HepG2 (cell line): ENCODE measurements at places on chromosomes 5 and 9.

GRCh38 chr9:34380511-34381315, 4.0 kb upstream of the MYORG start:
- peak; percentile 66 for DNase-seq

GRCh38 chr5:16603295-16603694, 13.5 kb downstream of the RETREG1 start:
- DNase-seq, result no peak

DNA sequence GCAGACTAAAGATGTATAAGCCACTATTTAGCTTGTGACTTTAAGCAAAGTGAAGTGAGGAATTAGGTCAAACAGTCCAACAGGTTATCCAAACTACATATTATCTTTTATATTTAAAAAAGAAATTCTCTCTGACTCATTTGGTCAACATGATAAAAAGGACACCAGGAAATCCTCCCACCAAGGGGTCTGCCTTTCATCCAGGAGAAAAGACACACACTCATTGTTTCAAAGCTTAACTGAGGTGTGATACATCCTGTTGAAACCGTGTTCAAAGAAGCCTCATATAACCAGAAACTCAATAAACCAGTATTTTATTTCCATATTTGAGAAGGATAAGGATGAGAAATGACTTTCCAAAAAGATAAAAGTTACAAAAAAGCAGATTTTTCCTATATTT, 417.1 kb downstream of the HCN1 start:
- peak; percentile 18 for DNase-seq

DNA sequence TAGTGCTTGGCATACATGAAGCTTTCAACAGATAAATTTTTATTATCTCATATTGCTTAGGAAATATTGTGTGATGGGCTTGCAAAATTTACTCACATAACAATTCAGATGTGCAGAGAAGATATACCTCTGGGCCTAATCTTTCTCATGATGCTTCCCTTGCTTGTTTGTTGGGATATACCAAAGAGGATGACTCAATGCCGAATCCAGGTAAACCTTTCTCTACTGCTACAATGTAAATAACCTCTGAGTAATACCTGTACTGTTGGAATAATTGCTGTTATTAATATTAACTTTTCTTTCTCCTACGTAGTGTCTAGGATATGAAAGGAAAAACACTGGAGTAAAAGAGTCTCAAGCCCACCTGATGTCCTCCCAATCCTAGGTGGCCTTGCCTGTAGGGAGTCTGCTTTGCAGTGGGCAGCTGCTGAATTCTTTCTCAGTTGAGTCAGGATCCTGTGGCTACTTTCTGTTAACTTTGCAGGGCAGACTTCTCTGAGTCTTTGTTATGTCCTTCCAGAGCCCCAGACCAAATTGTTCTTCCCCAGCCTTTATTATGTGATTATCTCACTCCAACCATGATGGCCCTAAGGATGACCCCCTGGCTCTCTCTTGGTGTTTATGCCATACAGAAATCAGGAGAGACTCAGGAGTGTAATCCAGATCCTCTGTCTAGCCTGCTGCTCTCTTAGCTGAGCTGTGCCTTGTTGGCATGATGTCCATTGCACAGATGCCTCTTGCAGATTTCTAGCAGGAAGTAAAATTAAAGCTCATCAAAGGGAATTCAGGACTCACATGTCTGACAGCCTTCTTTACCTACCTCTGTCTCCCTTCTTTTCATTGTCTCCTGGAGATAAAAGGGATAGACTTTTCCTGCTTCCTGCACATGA, 208.1 kb downstream of the SNX18 start:
- DNase-seq, result no peak

DNA sequence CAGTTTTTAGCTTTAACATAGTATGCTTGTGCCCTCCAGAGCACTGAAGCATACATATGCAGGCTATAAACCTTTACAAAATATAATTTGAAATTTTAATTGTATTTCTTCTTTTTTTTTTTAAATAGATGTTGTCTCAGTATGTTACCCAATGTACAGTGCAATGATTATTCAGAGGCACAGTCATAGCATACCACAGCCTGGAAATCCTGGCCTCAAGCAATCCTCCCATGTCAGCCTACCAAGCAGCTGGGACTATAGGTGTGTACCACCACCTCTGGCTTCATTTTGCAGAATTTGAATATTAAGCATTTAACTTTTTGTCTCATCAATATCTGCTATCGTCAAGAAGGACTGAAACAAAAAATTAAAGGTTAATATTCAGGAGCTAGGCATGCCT, 16.9 kb upstream of the ZNF782 start:
- no peak for DNase-seq

GRCh38 chr9:36218011-36218410, 27.3 kb downstream of the CLTA start:
- no peak for DNase-seq

DNA sequence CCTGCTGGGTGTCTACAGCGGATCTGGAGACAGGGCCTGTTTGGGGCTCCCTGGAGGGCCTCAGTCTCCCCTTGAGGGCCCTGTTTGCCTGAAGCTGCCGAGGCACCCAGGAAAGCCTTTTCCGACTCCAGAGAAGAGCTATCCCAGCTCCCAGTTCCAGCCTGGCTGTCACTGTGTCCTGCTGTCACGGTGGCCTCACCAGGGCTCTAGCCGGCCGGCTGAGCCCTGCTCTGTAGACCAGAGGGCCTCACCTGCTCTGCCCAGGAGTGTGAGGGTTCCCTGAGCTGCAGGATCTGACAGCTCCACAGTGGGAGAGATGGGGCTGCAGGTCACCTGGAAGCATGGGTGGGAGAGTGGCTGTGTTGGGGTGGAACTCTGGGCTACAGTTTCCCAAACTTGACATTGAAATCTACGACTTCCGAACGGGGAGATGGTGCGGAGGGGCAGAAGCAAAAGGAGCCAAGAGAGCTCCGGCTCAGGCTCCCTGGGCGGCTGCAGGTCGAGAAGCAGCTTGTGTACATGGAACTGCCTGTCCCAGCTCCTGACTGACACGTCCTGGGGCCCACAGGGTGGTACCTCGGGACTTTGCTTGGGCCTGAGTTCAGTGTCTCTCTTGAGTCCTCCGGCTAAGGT, 94.9 kb downstream of the CACNA1B start:
- DNase-seq, result no peak

- DNase-seq, result no peak
These were observed 5.1 kb downstream of the GRK6 start for GRCh38 chr5:177431317-177432142.

- DNase-seq, result no peak
These were observed 171.4 kb downstream of the TLE1 start for GRCh38 chr9:81517954-81518353.

- DNase-seq, result no peak
These were observed 54.1 kb upstream of the FSD1L start for GRCh38 chr9:105393576-105394344.

DNA sequence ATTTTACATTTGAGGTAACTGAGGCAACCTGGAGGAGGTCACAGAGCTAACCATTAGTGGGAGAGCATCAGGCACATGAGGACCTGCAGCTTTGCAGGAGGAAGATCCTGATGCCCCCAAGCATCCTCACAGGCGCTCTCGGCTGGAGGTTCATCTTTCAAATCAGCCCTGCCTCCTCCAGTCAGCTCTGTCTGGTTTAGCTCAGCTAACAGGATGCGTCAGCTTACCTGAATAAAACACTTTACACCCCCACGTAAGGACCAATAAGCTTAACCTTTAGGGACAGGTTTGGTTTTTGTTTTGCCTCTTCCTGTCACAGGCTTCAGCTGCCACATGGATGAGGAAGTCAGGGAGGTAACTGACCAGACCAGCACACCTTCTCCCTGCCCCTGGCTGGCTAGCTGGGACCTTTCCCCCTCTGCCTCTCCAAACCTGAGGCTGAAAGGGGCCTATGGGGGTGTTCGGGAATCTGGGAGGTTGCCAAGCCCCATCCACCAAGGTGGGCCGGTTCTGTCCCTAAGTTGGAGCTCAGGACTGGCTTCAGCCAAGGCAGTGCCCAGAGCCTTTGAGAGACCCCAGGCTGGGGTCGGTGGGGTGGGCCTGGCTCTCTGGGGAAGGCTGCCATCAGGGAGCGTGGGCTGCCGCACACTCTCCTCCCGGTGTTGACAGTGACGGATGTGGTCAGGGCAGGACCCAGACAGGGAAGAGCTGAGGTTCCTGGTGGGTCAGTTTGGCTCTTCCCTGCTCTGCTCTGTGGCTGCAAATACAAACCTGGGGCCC, 20.0 kb upstream of the FCN1 start:
- DNase-seq, result no peak

GRCh38 chr5:142697356-142698255, 11.7 kb upstream of the FGF1 start:
- no peak for DNase-seq

GRCh38 chr5:118696076-118696475, 292.3 kb downstream of the DTWD2 start:
- DNase-seq, result no peak

GRCh38 chr5:33408816-33409215, 31.9 kb upstream of the TARS1 start:
- no peak for DNase-seq

- DNase-seq, result no peak
These were observed 25.9 kb downstream of the BARX1 start for GRCh38 chr9:93929231-93929630.

- DNase-seq, result peak; percentile 3
These were observed 23.5 kb downstream of the INSYN2B start for GRCh38 chr5:169956756-169957155.
